ENCODE measurements at places on chromosomes 12 and 14. TPM values are rescaled to one million over a fixed set of nuclear protein-coding genes. Genes with fewer than 3 reads are reported as not detected.

Gene GRIP1
- 4.7 TPM for total RNA-seq

Gene CEBPE
- total RNA-seq, result not detected

Gene HOXC6
- total RNA-seq, result 1.2 TPM

Gene SLCO1A2
- total RNA-seq, result not detected

Gene FAM181A
- total RNA-seq, result not detected

Gene C12orf76
- total RNA-seq, result 16.1 TPM

Gene KLRG1
- 0.39 TPM for total RNA-seq

Gene ANO4
- 5.9 TPM for total RNA-seq

Gene LRTM2
- total RNA-seq, result 0.11 TPM

Gene CD9
- total RNA-seq, result 52.2 TPM

Gene KRT74
- not detected for total RNA-seq

Gene STYK1
- 22.0 TPM for total RNA-seq

Gene SLC4A8
- 14.9 TPM for total RNA-seq

Gene ATN1
- total RNA-seq, result 23.2 TPM

Gene SVOP
- total RNA-seq, result not detected

Gene TAS2R31
- 7.1 TPM for total RNA-seq

Gene NKX2-1
- total RNA-seq, result not detected

Gene SERPINA12
- total RNA-seq, result not detected

Gene FOXG1
- total RNA-seq, result under 0.01 TPM

Gene SOX5
- 1.1 TPM for total RNA-seq

Gene ZNF26
- 16.7 TPM for total RNA-seq

Gene CTSG
- total RNA-seq, result not detected

Gene MGST1
- 15.7 TPM for total RNA-seq

Gene SYCP3
- total RNA-seq, result under 0.01 TPM

Gene SLC7A7
- total RNA-seq, result 28.5 TPM

Gene FBRSL1
- total RNA-seq, result 9.0 TPM

Gene DTX3
- total RNA-seq, result 16.1 TPM

Gene PLCZ1
- not detected for total RNA-seq

Gene CD163
- total RNA-seq, result not detected

Gene TMEM30B
- 9.0 TPM for total RNA-seq

Gene MUCL1
- total RNA-seq, result not detected

Gene JDP2
- 47.9 TPM for total RNA-seq

Gene CYP27B1
- 3.9 TPM for total RNA-seq

Gene NRIP2
- total RNA-seq, result not detected

Gene FGF23
- not detected for total RNA-seq

Gene DENND5B
- 11.1 TPM for total RNA-seq

Gene ANO2
- 0.39 TPM for total RNA-seq

Gene M6PR
- 96.0 TPM for total RNA-seq

Gene CAPZA3
- not detected for total RNA-seq

Gene ART4
- total RNA-seq, result 86.0 TPM

Gene VRTN
- not detected for total RNA-seq

Gene KRT73
- not detected for total RNA-seq

Gene TAS2R8
- not detected for total RNA-seq

Gene SLC35E3
- 3.1 TPM for total RNA-seq

Gene CD27
- total RNA-seq, result not detected

Gene MIP
- not detected for total RNA-seq

Gene TPH2
- not detected for total RNA-seq
